ENCODE measurements at places on chromosomes 16 and 17.

- DNase-seq: no peak
These were observed 4.1 kb upstream of the PITPNA start for GRCh38 chr17:1566505-1567199.

DNA sequence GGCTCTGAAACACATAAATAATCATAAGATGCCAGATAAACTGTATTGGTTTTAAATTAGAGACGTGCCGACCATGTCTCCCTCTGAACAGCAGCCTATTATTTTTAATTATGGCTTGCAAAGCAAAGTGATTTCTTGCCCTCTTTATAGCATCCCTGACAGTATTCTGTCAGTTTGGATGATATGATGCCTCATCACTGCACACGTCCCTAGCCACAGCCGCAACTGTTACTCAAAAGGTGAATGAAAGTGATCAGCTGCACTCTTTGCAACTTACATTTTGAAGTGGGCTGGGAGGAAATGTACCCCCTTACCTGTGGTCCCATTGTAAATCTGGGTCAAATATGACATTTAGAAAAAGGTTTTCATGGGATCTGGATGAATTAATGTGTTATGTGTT, 389.9 kb downstream of the MAF start:
- no peak for DNase-seq

GRCh38 chr17:538181-538973, 176.3 kb downstream of the VPS53 start:
- no peak for DNase-seq

GRCh38 chr17:64783031-64783461, 120.9 kb upstream of the SMURF2 start:
- no peak for DNase-seq

DNA sequence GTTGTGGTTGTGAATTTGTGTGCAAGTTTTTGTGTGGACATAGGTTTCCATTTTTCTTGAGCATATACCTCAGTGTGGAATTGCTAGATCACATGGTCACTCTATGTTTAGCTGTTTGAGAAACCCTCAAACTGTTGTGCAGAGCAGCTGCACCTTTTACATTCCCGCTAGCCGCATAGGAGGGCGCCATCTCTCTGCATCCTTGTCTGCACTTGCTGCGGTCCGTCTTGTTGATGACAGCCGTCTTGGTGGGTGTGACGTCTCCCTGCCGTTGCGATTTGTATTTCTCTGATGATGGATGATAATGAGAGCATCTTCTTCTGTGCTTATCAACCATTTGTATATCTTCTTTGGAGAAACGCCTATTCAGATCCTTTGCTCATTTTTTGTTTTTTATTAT, 25.1 kb upstream of the IL17C start:
- no peak for DNase-seq

GRCh38 chr16:88381820-88382451, 823 bp upstream of the ZNF469 start:
- DNase-seq: no peak

- DNase-seq: peak; percentile 81
These were observed 6.5 kb downstream of the FNDC8 start for GRCh38 chr17:35127751-35128514.

DNA sequence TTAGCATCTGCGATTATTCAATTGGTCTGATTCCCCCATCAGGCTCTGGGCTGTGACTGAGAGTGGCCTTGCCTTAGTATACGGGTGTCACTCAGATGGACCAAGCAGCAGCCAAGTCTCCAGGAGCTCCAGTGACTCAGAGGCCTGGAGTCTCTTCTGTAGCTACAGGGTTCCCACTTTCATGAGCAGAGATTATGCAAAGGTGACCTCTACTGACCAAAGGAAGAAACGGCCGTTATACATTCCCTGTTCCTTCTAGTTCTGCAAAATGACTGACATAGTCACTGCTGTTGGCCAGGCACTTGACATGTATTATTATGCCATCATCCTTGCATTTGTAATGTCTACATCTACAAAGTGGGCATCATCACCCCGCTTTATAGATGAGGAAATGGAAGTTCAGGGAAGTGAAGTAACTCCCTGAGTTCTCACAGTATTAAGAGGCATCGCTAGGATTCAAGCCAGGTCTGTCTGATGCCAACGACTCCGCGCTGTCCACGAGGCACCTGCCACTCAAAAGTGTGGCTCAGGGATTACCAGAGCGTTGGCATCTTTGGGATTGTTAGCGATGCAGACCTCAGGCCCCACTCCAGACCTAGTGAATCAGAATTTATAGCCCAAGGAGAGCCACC, 23.3 kb downstream of the SLC38A7 start:
- peak; percentile 62 for DNase-seq

DNA sequence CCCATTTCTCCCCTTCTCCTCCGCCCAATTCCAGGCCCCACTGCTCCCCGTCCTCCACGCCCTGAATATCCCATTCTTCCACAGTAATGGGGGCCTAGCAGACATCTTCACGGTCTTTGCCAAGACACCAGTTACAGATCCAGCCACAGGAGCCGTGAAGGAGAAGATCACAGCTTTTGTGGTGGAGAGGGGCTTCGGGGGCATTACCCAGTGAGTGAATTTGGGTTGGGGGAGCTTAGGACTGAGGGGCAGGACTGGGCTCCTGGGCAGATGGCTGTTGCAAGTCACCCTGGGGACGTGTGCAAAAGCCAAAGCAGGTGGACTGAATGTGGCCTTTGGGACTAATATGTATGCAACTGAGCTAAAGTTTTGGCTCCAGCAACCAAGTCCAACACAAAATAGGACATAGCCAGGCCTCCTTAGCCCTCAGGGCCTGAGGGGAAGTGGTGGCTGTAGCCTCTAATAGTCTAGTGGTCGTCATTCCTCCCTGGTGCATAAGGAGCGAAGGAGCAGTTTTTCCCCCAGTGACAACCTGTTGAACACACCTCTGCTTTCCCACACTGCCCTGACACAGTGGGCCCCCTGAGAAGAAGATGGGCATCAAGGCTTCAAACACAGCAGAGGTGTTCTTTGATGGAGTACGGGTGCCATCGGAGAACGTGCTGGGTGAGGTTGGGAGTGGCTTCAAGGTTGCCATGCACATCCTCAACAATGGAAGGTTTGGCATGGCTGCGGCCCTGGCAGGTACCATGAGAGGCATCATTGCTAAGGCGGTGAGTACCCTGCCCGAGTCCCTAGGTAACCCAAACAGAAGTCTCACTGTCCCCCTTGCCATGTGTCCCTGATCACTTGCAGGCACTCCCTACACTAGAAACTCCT, 2.6 kb downstream of the ACADVL start:
- DNase-seq: no peak

GRCh38 chr17:13462673-13463124, 139.0 kb downstream of the HS3ST3A1 start:
- DNase-seq: no peak

GRCh38 chr16:28820016-28820415, 2.8 kb upstream of the ATXN2L start:
- no peak for DNase-seq

Data from AG09319 (cell line).